Left lobe of liver (tissue), 2 donors: ENCODE measurements at places on chromosomes 1 and 21.
A peak's percentile ranks its signal among the peaks of the same experiment; 100 is the strongest.

- DNase-seq: no peak
Measured at GRCh38 chr21:32816261-32816660, 44.7 kb upstream of the PAXBP1 start.

GRCh38 chr21:42365770-42366169, 565 bp downstream of the TFF1 start:
- no peak for DNase-seq

GRCh38 chr1:58768971-58769808, 14.7 kb downstream of the JUN start:
- peak; percentile 75 for DNase-seq

DNA sequence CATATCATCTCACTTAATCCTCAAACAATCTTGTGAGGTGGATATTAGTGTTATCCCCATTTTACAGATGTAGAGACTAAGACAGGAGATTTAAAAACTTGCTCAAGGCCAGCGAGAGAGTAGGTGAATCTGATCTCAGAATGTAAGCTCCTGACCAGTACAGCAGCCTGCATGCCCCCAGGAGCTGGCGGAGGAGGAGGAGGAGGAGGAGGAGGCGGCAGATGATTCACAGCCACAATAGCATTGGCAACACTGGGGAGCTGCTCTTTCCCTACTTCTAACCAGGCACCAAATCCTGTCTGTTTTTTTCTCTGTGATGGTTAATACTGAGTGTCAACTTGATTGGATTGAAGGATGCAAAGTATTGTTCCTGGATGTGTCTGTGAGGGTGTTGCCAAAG, 243.2 kb downstream of the ATG4C start:
- no peak for DNase-seq
